GM12865 (cell line): ENCODE measurements at places on chromosomes 1 and 21.
A peak's percentile ranks its signal among the peaks of the same experiment; 100 is the strongest.

- DNase-seq: no peak
These were observed 152.9 kb upstream of the ETV3 start for GRCh38 chr1:157291083-157291482.

- DNase-seq: no peak
These were observed 45.3 kb downstream of the SIM2 start for GRCh38 chr21:36744190-36744559.

DNA sequence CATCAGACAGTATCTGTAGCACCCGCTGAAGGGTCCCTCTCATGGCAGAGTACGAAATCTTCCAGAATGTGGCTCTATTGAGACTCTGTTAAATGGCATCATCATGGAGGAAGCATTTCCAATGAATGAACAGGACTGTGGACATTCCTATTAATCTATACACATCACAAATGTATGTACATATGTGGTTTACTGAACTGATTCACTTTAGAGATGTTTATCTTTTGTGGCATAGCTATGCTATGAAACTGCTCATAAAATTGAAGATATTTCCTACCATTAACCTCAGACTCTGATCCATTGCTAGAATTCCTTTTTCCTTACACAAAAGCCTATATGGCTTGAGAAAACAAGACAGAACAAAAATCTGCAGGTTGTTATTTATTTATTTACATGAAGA lies 259.6 kb upstream of the RRP15 start:
- DNase-seq: no peak

DNA sequence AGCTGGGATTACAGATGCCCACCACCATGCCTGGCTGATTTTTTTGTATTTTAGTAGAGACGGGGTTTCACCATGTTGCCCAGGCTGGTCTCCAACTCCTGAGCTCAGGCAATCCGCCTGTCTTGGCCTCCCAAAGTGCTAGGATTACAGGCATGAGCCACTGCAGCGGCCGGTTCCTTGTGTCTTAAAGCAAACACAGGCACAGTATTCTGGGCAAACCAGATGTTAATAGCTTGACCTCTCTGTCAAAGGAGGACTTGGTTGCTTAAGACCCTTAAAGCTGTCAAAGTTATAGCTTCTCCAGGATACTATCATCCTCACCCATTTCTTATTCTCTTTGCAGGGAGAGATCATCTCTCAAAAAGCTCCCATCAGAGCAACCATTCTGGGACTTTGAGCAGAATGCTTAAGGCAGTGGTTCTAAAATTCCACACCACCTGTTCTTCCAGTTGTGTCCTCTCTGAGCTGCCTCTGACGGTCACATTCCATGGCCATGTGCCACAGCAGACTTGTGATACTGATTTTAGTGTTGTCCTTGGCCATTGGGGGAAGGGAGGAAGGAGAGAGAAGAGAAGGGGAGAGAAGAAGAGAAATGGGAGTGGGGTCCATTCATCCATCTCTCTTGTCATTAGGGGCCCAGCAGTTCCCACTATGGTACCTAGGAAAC lies 81.8 kb downstream of the PBX1 start:
- DNase-seq: no peak

- DNase-seq: peak; percentile 8
These were observed 119.4 kb downstream of the KCNJ15 start for GRCh38 chr21:38376235-38376634.

DNA sequence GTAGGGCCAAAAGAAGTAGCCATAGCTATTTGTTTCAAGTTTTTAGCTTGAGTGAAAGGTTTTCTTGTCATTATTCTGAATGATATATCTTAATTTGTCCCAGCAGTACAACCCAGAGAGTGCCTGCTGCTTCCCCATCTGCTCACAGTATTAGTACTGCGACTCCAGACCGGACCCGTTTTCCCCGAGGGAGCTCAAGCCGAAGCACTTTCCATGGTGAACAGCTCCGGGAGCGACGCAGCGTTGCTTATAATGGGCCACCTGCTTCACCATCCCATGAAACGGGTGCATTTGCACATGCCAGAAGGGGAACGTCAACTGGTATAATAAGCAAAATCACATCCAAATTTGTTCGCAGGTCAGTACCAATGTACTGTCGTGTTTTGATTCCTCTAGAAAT lies 37.2 kb upstream of the C1orf115 start:
- no peak for DNase-seq

DNA sequence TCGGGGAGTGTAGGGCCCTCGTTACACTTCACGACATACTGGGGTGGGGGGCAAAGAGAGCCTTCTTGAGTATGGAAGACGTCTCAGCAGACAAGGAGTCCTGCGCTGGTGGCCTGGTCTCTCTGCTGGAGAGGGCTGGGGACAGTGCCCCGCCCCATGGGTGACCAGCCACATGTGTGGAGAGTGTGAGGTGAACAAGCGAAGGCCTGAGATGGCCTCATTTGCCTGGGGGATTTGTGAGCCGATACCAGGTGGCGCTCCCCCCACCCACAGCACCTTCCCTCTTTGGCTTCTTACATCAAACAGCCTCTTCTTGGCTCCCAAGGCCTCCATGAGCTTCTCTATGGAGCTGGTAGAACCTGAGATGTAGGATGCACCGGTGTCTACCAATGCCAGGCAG lies 4.0 kb upstream of the ETNK2 start:
- DNase-seq: no peak

GRCh38 chr21:45056917-45057560 lies 17.3 kb upstream of the ADARB1 start:
- DNase-seq: no peak
